ENCODE measurements at places on chromosomes 16 and 17.

DNA sequence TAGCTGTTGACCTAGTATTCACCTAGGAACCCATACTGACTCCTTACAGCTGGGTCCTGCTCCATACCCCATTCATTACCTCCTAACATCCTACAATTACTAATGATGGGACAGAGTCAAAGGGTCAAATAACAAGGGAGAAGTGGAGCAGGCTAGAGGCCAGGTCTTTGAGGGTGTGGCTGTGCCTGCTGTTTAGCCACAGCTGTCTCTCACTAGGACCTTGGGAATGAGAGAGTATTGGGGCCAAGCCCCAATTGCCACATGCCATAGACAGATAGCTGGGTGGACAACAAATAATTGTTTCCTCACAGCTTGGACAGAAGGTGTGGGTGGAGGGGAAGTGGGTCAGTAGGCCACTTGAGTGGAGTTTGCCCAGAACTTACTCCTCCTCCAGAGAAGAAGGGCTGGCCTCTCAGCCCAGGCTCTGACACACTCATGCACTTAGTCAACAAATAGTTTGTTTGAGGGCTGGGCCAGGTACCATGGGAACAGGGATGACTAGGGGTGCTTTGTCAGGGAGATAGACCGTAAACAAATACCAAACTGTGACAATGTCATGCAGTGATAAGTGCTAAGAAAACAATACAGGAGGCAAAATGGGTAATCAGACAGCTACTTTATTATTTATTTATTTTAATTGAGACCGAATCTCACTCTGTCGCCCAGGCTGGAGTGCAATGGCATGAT lies 10.2 kb upstream of the CENPT start:
- peak; percentile 98 for DNase-seq

DNA sequence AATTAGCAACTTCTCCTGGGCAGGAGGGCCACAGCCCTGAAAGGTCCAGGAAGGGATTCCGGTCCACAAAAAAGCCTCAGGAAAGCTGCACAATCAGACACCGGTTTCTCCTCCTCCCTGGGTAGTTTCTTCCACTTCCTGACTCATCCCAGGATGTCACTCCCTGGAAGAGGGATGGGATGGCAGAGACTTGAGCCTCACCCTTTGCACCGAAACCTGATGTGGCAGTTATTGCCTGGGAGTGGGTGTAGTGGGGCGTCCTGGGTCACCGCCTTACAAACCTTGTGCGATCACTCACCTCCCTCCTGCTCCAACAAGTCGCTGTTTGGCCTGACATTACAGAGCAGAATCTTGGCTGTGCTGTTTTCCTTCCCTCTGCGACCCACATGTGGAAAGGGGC lies 70.8 kb downstream of the LYRM1 start:
- no peak for DNase-seq

- no peak for DNase-seq
Measured at GRCh38 chr16:83799336-83799735, 8.4 kb upstream of the HSBP1 start.

GRCh38 chr17:44362949-44363612 lies 572 bp downstream of the FAM171A2 start:
- DNase-seq: peak; percentile 98

- no peak for DNase-seq
Measured at GRCh38 chr17:9140550-9141424, 119.5 kb downstream of the NTN1 start.

DNA sequence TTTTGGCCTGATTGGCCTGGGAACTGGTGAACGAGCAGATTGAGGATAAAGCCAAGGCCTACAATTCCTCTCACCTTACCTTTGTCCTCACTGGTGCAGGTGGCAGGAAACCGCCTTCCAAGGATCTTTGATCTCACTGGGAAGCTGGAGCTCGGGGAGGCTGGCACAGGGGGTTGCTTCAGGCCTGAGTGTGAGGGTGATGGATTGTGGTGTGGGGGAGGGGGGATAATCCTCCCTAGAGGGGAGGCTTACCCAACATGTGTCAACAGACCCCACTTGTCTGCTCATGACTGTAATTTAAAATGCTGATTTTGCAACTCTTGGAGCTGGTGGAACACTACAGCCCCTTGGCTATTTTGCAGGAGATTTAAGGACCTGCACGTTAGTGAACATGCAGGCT lies 4.5 kb upstream of the RMI2 start:
- DNase-seq: no peak

DNA sequence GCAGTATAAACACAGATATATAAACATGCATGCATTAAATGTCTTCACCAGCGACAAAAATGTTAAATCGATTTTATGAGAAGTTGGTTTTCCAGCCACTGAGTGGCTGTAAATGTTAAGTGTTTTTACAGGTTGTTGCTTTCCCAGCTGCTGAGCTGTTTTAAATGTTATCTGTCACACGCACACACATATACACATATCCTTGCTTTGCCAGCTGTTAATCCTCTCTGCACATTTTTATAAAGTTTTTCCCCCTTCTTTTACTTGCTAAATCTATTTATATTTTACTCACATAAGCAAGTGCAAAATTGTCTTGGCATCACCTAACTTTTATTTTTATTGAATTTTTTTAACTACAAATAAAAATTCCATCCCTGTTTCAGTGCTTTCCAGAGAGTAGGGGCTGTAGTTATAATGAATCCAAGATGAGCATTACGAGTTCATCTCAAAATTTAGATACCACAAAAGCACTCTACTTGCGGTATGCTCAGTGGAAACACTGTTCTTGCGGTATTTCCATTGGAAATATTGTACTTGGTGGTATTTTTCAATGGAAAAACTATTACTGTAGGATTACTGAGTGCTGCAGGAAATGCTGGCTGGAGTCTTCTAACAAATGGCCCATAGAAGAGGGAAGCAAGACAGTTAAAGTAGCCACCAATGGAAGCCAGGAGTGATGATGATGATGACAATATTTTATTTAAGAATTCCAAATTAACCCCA lies 124.9 kb upstream of the KCNJ16 start:
- DNase-seq: peak; percentile 10

DNA sequence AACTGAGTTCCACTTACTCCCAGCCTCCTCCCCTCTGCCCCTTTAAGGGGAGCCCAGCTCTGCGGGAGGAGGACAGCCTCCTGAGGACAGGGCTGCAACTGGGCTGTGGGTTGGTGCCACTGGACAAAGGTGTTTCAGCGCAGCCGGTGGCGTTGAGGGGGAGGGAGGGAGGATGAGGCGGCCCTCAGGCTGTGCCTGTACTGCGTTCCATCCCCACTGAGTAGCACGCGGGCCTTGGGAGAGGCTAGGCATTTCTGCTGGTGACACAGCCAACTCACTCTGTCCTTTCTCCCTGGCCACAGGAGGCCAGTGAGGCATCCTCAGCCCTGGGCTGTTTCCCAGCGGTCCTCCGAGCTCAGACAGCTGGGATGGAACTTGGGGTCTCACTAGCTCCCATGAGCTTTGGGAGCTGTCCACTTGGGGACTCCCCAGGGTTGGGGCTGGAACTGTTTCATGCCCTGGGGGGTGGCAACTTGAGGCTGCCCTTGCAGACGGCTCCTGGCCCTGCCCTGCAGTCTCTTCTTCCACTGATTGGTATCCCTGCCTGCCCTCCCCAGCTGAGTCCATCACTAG lies 70.5 kb downstream of the MPRIP start:
- no peak for DNase-seq

GRCh38 chr16:11956558-11956957 lies 8.5 kb upstream of the TNFRSF17 start:
- DNase-seq: no peak

GRCh38 chr17:14760212-14760611 lies 459.3 kb downstream of the HS3ST3B1 start:
- DNase-seq: no peak

- peak; percentile 89 for DNase-seq
Measured at GRCh38 chr17:44324092-44324570, 492 bp downstream of the SLC25A39 start.

DNA sequence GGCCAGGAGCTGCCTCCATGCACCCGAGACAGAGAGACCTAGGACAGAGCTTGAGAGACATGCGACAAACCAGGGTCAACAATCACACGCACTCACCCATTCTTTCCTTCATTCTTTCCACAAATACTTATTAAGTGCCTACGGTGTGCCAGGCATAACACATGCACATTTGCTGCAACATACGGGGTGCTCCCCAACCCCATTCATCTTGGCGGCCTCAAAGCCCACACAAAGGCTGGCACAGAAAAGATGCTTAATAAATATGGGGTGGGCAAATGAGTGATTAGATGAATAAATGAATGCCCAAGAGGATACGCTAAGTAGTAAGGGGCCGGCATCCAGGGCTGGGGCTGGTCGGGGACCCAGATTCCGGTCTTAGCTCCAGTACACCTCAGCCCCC lies 117.9 kb downstream of the ZNF423 start:
- DNase-seq: no peak

Measured in osteoblast (primary cell).